Smooth muscle cell of bladder (primary cell): ENCODE measurements at places on chromosomes 5 and 9. TPM values are rescaled to one million over a fixed set of nuclear protein-coding genes. Genes with fewer than 3 reads are reported as not detected.

SLCO6A1 gene
- not detected in 2 replicates for total RNA-seq

SPATA31A1 gene
- not detected in 2 replicates for total RNA-seq

PRLR gene
- total RNA-seq: 0.14 and 0.18 TPM in 2 replicates

SV2C gene
- total RNA-seq: not detected in 2 replicates

LCN2 gene
- not detected in 2 replicates for total RNA-seq

TAF9 gene
- 78.8 and 97.0 TPM in 2 replicates for total RNA-seq

GRIN1 gene
- under 0.01 TPM in 1 of 2 replicates, not detected in the other for total RNA-seq

ADGRV1 gene
- total RNA-seq: 0.18 and 0.28 TPM in 2 replicates

IFT74 gene
- 16.2 and 17.4 TPM in 2 replicates for total RNA-seq

MUSK gene
- 0.74 and 5.5 TPM in 2 replicates for total RNA-seq

RUFY1 gene
- total RNA-seq: 50.3 and 61.5 TPM in 2 replicates

MARCOL gene
- total RNA-seq: 4.0 and 8.3 TPM in 2 replicates

ARHGEF37 gene
- total RNA-seq: 0.57 and 2.4 TPM in 2 replicates

HTR1A gene
- not detected in 2 replicates for total RNA-seq

OBP2B gene
- not detected in 2 replicates for total RNA-seq
